ENCODE measurements at places on chromosomes 6 and 20.

GRCh38 chr6:162119341-162119740, 608.2 kb downstream of the PRKN start:
- DNase-seq = no peak

DNA sequence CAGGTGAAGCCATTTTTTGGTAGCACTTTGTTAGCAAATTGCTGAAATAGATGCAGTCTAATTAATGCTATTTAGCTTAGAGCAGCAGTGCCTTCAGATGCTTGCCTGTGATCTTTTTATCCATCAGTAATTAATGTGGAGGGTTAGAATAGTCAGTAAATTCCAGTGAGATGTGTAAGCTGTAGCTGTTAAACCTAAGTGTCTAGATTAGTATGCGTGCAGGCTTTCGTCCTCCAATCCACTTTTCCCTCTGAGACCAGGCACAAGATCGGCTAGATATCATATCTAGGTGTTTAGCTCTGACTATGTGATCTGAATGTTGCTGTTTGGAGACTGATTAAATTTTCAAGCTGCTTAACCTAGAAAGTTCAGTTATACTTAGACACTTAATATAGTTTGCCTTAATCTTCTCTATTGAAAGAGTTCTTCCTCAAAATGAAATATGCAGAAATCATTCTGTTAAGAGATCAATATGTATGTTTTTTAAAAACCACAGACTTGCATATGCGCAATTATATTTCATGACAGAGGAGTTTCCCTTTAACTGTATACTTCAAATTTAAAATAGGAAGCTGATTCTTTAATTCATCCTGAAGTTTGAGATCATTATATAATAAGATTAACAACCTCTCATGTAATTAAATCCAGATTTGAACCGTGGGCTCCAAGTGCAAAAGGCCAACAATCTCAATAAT, 41.2 kb downstream of the XRN2 start:
- no peak for DNase-seq

DNA sequence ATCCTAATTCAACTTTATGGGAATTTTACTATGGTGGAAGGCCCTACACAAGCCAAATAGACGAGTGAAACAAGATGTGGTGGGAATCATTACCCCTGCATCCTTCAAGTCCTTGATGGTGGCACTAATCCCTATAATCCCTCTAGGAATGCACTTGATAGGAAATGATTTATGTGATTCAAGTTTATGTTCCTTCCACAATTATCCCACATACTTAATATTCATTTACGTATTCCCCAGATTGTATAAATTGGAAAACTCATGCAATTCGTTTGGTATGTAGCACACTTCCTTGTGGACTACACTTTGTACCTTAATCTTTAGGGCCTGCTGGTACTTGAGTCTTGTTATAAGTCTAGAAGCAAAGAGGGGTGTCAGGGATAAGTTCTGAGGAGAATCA, 40.8 kb downstream of the PKIB start:
- no peak for DNase-seq

DNA sequence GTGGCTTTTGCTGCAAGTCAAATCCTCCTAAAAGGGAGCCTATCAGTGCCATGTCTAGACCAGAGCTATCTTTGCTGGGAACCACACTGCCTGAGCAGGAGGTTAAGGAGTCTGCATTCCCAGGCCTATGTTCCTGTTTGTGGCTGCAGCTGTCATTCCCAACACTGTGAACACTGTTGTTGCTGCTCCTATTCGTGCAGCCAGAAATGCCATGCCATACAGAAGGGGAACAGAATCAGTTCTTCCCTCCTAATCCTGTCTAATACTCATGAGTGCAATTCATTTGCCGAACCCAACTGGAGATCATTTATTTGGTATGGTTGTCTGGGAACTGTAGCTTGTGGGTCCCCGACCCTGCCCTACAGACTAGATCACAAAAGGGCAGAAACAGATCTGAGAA, 406.5 kb upstream of the GJE1 start:
- no peak for DNase-seq

- no peak for DNase-seq
Observed at GRCh38 chr6:166202321-166202733, 34.7 kb upstream of the TBXT start.

- no peak for DNase-seq
Observed at GRCh38 chr6:163945808-163946207, 531.3 kb downstream of the QKI start.

DNA sequence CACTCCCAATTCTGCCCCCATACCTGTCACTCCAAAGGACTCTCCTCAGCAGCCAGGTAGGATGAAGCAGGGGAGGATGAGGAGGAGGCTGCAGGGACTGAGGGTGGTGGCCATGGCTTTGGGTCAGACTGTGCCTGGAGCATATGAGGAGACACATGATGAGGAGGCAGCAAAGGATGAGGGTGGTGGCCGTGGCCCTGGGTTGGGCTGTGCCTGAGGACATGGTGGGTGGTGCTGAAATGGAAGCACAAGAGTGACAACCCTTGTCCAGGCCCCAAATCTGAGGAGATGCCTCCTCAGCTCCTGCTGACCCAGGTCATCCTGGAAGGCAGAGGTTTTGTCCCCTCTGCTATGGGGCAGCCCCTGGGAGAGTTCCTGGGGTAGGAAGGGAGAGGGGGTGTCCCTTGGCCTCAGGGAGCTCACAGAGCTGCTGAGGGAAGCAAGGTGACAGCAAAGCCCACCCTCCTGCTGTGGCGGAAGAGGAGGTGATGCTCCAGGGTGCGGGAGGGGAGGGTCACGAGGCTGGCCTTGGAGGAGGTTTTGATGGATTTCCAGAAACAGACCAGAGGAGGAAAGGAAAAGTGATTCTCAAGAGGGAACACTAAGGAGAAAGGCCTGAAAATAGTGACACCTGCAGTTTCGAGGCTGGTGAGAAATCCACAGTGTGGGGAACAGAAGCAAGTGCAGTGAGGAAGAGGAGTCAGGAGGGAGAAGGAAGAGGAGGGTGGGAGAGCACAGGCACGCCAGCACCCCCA, 4.6 kb downstream of the RAET1G start:
- DNase-seq = no peak

DNA sequence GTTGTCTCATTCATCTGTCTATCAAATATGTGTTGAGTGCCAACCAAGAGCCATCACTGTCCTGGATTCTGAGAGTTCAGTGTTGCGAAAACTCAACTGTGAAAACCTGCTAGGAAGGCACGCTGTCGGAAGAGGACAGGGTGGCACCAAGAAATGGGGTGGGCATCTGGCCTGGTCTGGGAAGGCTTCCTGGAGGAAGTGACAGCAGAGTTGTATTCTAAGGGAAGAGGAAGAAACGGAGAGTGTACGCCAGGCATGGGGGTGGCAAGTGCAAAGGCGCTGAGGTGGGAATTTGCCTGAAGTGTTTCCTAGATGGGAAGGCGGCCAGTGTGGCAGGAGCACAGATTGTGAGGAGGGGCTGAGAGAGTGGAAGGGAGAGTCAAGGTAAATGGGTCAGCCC, 91.2 kb downstream of the ANKRD60 start:
- DNase-seq = no peak

- no peak for DNase-seq
Observed at GRCh38 chr6:57242505-57242904, 20.4 kb upstream of the RAB23 start.

GRCh38 chr6:51996296-51996947, 91.0 kb downstream of the PKHD1 start:
- DNase-seq = no peak

DNA sequence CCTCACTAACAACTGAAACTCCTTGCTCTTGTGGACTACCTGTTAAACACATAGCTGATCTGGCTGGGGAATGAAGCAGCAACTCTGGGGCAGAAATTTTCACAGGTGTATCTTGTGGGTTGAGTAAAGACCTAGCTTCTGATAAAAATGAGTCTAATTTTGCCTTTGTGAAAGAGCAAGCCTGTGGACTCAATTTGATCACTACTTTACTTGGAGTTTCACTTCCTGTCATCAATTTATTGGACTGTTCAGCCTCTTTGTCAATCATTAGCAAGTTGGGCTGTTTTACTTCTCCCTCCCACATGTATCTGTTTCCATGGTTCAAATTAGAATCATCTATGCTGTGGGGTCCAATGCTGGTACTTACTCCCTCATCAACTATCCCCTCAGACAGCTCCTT, 29.6 kb upstream of the CRIP3 start:
- no peak for DNase-seq

DNA sequence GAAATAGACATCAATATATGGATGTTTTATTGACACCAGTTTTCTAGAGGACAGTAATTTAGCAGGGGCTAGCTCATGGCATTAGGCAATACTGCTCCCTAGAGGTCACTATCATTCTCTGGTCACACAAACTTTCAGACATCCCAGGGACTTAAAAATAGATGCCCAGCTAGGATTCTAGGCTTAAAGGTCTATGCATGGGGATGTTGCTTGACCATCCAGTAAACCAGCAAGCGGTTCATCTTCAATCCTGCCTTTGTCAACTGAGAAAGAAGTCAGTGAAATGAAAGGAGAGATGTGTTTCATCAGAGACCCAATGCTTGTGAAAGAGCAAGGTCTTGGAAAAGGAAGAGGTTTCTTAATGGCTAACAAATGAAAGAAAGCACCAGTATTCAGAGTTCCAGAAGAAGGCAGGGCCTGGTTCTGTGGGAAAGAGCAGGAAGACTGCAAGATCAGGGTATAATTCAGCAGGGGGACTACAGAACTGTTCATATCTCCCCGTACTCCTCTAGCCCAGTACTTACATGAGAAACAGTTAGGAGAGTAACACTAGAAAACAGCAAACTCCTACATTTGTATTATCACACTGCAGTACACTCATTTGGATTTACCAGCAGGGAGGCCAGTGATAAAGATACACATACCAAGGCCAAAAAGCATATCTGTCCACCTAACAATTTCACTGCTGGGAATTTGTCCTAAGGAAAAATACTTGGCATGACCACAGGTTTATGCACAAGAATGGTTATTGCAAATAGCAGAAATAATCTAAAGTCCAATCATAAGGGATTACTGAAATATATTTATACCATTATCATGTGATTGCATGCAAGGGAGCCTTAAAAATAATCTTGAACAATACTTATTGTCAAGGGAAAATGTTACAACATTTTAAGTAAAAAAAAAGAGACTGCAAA, 151.4 kb upstream of the LAMA2 start:
- no peak for DNase-seq

- DNase-seq = no peak
Observed at GRCh38 chr6:5132731-5133130, 47.6 kb downstream of the PPP1R3G start.

All from stimulated activated CD4-positive, alpha-beta T cell treated with anti-CD3 and anti-CD28 coated beads, TNF-alpha, amount 100 ng/mL, for 1 hour (primary cell).